ENCODE measurements at places on chromosomes 7 and 10. TPM values are rescaled to one million over a fixed set of nuclear protein-coding genes. Genes with fewer than 3 reads are reported as not detected.
A peak's percentile ranks its signal among the peaks of the same experiment; 100 is the strongest.

KLF14 gene
- polyA plus RNA-seq, result not detected

ODAD2 gene
- polyA plus RNA-seq, result not detected

ACBD7 gene
- polyA plus RNA-seq, result not detected

NUTM2E gene
- not detected for polyA plus RNA-seq

NEBL gene
- polyA plus RNA-seq, result not detected

DNA sequence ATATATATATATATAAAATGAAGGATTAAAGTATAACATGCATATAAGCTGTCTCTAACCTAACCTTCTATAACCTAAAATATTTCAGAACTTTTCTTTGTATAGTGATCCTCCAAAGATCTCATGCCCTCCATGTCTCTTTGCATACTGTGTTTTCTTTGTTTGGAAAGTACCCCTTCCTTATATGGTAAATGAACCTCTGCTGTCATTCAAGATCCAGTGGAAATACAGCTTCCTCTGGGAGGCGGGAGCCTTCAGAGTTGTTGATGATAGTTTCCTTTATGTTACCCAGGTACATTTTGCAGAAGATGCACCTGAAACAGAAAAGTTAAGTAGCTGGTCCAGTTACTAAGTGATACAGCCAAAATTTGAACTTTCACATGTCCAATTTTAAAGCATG, 233.3 kb upstream of the FOXP2 start:
- no peaks in the 10 kb centered on the region for H3K27me3 ChIP-seq
- no peak overlapping the region for H3K4me3 ChIP-seq
- no peak overlapping the region for H3K27ac ChIP-seq
- no peaks in the 10 kb centered on the region for H3K36me3 ChIP-seq
- H3K4me1 ChIP-seq, result no peaks in the 10 kb centered on the region

- H3K4me1 ChIP-seq, result no peaks in the 10 kb centered on the region
- no peak for DNase-seq
- no peak overlapping the region for H3K4me3 ChIP-seq
- no peaks in the 10 kb centered on the region for H3K36me3 ChIP-seq
Measured at GRCh38 chr7:113912876-113913275, 5.9 kb downstream of the PPP1R3A start.

DNA sequence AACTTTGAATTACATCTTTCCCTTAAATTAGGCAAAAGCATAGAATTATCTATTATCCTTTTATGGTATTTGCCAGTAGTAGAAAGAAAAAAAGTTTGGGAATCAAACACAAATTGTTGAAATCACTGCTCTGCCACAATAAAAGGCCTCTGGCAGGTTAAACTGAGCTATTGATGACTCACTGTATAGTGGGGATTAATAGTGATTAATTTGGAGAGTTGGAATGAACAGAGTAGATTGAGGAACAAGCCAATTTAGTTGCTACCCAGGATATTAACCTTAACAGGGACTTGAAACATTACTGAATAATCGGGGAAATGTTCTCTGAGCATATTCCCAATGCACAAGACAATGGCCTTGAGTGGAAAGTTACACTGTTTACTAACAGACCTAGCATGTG, 33.1 kb downstream of the MASTL start:
- H3K4me3 ChIP-seq, result no peak overlapping the region
- H3K4me1 ChIP-seq, result peaks cover 3% of the 10 kb centered on the region
- no peaks in the 10 kb centered on the region for H3K27me3 ChIP-seq
- no peak for DNase-seq
- peaks cover 14% of the 10 kb centered on the region for H3K36me3 ChIP-seq

GRCh38 chr7:70376561-70377031, 755.3 kb upstream of the GALNT17 start:
- H3K36me3 ChIP-seq, result no peaks in the 10 kb centered on the region
- H3K27me3 ChIP-seq, result no peaks in the 10 kb centered on the region
- no peak overlapping the region for H3K27ac ChIP-seq
- DNase-seq, result no peak

GRCh38 chr7:78052112-78052511, 253.5 kb downstream of the PHTF2 start:
- H3K36me3 ChIP-seq, result no peaks in the 10 kb centered on the region
- H3K27ac ChIP-seq, result no peak overlapping the region
- no peak overlapping the region for H3K4me3 ChIP-seq

DNA sequence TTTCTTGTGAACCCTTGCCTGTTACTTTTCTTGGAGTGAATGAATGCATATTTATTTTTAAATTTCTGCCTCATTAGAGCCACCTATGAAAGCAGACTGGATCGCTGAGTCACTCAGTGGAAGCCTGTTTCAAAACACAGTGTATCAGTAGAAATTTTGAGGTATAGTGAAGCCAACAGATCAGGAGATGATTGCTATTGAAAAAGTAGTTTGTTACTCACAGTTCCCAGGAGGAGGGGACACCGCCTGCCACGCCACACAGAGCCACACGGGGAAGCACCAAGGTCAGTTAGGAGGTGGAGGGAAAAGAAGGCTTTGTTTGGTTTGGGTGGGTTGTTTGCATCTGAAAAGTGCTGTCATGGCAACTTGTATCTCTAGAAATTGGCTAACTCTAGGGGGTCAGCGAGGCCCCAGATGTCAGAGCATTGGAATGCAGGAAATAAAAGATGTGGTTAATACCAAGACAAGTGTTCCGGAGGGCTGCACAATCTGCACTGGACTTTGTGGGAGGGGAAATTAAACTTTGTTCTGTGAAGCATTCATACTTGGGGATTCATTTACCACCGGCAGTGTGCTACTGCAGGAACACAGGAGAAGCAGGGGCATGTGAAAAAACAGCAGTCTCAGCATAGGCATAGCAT, 106.4 kb upstream of the SDK1 start:
- peaks cover 6% of the 10 kb centered on the region for H3K36me3 ChIP-seq
- H3K4me3 ChIP-seq, result no peak overlapping the region
- no peak for DNase-seq
- no peak overlapping the region for H3K27ac ChIP-seq
- peaks cover 13% of the 10 kb centered on the region for H3K27me3 ChIP-seq

GRCh38 chr7:75772081-75773077, at the start of gene CCL26:
Gene CCL26 (minus strand): TSS chr7:75772211. CDS start chr7:75772176, 35 bp downstream.
- H3K4me1 ChIP-seq, result peaks cover 9% of the 10 kb centered on the region
- no peak for DNase-seq
- no peaks in the 10 kb centered on the region for H3K36me3 ChIP-seq

DNA sequence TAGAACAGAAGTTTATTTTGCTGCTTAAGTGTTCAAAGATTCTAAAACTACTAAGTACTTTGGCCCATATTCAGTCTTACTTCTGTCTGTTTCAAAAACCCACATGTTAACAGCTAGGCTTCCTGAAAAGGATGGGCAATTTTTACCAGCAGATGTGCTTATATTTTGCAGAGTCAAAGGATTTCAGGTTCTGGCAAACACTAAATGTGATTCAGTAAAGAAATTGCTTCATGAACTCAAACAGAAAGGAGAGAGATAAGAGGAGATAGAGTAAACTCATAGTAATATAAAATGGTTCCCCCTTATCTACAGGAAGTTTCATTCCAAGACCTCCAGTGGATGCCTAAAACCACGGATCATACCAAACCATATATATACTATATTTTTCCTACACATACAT, 248.5 kb downstream of the AGMO start:
- H3K36me3 ChIP-seq, result no peaks in the 10 kb centered on the region
- H3K4me1 ChIP-seq, result no peaks in the 10 kb centered on the region
- H3K27me3 ChIP-seq, result no peaks in the 10 kb centered on the region
- H3K4me3 ChIP-seq, result no peak overlapping the region
- no peak overlapping the region for H3K27ac ChIP-seq

DNA sequence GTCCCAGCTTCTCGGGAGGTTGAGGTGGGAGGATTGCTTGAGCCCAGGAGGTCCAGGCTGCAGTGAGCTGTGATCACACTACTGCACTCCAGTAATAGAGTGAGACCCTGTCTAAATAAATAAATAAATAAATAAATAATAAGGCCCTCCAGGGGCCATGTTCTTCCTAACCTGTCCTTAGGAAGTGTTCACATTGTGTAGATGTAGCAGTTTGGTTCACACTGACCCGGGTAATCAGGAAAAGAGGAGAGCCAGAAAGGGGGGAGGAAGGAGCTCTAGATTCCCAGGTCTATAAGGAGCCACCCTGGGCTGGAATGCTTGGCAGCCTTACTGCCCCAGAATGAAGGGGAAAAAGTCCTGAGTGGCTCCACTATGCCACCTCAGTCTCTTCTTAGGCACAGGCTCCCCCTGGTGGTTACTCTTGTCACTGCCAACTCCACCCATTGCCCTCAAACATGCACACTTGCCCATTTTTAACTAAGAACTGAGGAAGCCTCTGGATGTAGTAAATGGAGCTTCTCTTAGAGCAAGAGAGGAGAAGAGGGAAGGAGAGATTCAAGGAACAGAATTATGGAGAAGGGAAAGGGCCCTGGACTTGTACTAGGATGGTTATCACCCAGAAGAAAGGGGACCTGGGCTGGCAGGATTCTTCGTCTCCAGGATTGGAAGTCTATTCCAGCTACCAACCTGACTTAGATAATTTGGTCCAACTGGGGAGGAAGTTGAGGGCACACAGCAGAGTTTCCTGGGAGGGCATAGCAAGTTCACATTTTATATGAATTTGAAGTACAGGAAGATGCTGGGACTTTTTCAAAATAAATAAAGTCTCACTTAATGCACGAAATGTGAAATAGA, 7.8 kb downstream of the HPS6 start:
- no peaks in the 10 kb centered on the region for H3K4me1 ChIP-seq
- no peaks in the 10 kb centered on the region for H3K27me3 ChIP-seq
- H3K27ac ChIP-seq, result no peak overlapping the region
- no peaks in the 10 kb centered on the region for H3K36me3 ChIP-seq

DNA sequence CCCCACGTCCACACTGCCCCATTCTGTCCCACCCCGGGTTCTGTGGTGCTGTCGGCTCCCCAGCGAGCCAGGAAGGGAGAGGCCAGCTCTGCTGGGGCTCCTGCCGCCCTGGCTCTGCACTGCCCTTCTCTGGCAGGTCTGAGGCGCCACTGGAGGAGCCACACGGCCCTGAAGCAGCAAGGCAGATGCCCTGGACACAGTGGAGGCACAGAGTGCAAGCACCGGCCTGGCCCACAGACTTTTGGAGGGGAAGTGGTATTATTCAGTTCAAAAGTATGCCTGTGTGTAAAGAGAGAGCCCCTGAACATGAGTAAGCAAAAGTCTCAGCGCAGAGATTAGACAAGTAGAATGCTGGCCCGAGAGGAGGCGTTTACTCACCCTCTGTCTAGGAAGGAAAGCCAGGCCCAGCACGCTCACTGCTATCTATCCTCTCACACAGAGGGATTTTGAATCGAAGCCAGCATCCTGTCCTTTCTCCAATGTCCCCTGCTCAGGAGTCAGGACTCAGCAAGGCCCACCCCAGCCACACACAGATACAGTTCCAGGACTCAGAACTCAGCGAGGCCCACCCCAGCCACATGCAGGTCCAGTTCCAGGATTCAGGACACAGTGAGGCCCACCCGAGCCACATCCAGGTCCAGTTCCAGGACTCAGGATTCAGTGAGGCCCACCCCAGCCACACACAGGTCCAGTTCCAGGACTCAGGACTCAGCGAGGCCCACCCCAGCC, 115.0 kb downstream of the EGFR start:
- H3K4me3 ChIP-seq, result no peak overlapping the region
- no peak overlapping the region for H3K27ac ChIP-seq
- no peak for DNase-seq
- H3K36me3 ChIP-seq, result peaks cover 7% of the 10 kb centered on the region

GRCh38 chr7:15647309-15647708, 39.2 kb downstream of the MEOX2 start:
- H3K27me3 ChIP-seq, result no peaks in the 10 kb centered on the region
- H3K27ac ChIP-seq, result no peak overlapping the region
- no peak overlapping the region for H3K4me3 ChIP-seq

- peak overlapping the region; percentile 81 for H3K4me3 ChIP-seq
- DNase-seq, result peak; percentile 1
- peaks cover 31% of the 10 kb centered on the region for H3K4me1 ChIP-seq
Measured at GRCh38 chr10:96512524-96513304, 1.0 kb downstream of the TLL2 start.

- no peaks in the 10 kb centered on the region for H3K36me3 ChIP-seq
- no peaks in the 10 kb centered on the region for H3K4me1 ChIP-seq
- H3K4me3 ChIP-seq, result no peak overlapping the region
- DNase-seq, result no peak
- no peaks in the 10 kb centered on the region for H3K27me3 ChIP-seq
- no peak overlapping the region for H3K27ac ChIP-seq
Measured at GRCh38 chr10:52855546-52856325, 83.2 kb upstream of the MBL2 start.

- H3K27ac ChIP-seq, result no peak overlapping the region
- no peaks in the 10 kb centered on the region for H3K4me1 ChIP-seq
- DNase-seq, result no peak
- H3K36me3 ChIP-seq, result no peaks in the 10 kb centered on the region
- H3K4me3 ChIP-seq, result no peak overlapping the region
Measured at GRCh38 chr7:103387242-103387641, 39.8 kb downstream of the PSMC2 start.

DNA sequence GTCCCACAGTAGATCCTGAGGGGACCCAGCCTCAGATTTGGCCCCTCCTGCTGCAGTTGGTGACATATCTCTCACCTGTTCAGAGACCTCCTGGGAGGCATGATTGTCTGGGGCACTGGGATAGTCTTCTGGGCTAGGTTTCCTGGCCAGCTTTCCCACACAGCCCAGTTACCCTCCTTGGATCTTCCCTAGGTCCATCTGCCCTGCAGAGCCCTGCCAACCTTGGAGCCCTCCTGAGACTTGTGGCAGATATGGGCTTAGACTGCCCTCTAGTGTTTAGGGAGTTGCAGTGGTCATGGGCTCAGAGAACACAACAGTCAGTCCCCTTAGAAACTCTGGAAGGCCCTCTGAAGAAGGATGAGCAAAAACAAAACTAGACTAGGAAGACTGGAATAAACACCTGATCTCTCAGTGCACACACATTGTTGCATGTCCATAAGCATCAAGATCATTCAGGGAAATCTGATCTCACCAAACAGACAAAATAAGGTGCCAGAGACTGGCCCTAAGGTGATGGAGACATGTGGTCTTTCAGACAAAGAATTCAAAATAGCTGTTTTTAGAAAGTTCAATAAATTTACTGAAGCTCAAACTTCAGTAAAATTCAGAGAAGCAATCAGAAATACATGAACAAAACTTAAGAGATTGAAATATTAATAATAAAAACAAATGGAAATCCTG, 324.6 kb downstream of the ATRNL1 start:
- no peak overlapping the region for H3K27ac ChIP-seq
- no peaks in the 10 kb centered on the region for H3K4me1 ChIP-seq
- H3K4me3 ChIP-seq, result no peak overlapping the region
- H3K36me3 ChIP-seq, result peaks cover 15% of the 10 kb centered on the region

DNA sequence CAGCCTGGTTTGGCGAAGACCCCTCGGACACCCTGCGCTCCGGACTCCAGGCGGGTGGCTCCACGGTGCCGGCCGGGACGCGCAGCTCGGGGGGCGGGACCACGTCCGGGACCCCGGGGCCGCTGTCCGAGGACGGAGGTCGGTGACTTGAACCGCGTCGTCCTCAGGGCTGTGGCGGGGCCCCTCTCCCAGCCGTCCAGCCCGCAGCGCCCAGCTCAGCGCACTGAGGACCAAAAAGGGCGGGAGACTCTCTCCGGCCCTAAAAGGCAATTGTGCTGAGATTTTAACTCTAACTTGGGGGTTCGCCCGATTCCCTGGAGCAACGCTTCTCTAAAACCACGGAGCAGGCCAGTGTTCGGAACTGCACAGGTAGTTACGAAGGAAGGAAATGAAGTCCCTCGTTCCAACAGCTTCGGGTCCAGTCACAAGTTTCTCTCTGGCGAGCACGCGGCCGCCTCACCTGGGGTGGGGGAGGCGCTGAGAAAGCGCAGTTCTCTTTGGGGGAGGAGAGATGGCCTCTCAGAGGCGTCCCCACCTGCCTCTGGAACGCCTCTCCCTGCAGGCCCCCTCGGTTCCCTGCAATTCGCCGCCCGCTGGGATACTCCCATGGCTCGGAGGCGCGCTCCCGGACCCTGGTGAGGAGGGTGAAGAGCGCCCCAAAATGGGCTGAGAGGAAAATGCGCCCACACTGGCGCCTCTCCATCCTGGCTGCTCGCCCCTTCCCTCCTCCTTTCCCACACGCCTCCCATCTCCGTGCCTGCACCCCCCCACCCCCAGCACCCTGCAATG, 352.7 kb downstream of the DNAJB6 start:
- DNase-seq, result no peak
- H3K4me1 ChIP-seq, result peaks cover 20% of the 10 kb centered on the region
- H3K4me3 ChIP-seq, result no peak overlapping the region
- peaks cover 31% of the 10 kb centered on the region for H3K27me3 ChIP-seq

Data from naive B cell (primary cell).